HFFc6 (cell line): ENCODE measurements at places on chromosomes 12 and 14.

GRCh38 chr14:68417009-68417650, 375.7 kb downstream of the ZFP36L1 start:
- no peak for DNase-seq

GRCh38 chr12:54329759-54330158, 4.8 kb downstream of the COPZ1 start:
- DNase-seq: no peak

DNA sequence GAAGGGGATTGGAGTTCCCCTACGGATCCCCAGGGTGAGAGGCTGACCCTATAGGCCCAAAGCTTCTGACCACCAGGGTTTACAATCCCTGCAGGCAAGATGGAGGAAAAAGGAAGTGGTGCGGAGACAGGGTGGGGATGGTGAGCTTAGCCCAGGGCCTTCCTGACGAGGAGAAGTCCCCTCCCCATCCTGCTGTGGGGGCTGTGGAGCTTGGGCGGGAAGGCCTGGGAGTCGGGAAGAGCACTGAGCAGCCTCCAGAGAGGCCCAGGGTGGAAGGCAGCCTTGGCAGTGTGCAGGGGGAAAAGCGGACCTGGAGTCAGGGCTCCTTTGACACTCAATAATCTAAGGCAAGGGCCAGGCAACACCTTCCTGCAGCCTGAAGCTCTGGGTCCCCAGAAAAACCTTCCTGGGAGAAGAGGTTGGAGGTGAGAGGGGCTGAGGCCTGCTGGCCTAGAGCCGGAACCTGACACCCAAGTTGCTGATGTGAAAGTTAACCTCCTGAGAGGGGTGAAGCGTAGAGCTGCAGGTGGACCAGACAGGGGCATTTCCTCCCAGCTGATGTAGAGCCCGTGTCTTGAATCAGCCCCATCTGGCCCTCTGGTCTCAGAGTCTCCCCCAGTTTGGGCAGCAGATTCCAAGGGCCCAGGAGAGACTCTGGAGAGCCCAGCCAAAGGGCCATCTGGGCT, 6.0 kb downstream of the HDAC7 start:
- no peak for DNase-seq

DNA sequence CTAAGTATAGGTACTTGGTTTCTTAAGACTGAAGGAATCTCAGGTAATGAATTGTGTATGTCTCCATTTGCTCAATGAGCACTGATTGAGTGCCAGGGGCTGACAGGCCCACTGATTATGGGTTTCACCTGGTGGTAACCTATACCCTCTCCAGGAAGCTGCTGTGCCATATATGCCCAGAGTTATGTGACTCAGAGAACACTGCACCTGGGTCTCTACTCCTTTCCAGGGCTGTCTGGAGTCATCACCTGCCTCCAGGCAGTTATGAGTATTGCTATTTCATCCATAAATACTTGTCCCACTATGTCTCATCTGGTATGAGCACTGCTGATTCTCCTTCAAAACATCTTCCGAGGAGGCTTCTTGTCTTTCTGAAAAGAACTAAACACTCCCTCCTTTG, 692.9 kb downstream of the BCL11B start:
- DNase-seq: no peak
